ENCODE measurements at places on chromosomes 16 and 17.

- DNase-seq: no peak
Observed at GRCh38 chr17:72266112-72266775, 145.4 kb downstream of the SOX9 start.

- no peak for DNase-seq
Observed at GRCh38 chr16:16052916-16053315, 103.5 kb downstream of the ABCC1 start.

- no peak for DNase-seq
Observed at GRCh38 chr17:81254955-81255717, 16.0 kb downstream of the NDUFAF8 start.

- DNase-seq: no peak
Observed at GRCh38 chr16:72934636-72935403, 113.1 kb downstream of the ZFHX3 start.

- peak; percentile 11 for DNase-seq
Observed at GRCh38 chr16:56013962-56014552, 138.9 kb upstream of the CES5A start.

DNA sequence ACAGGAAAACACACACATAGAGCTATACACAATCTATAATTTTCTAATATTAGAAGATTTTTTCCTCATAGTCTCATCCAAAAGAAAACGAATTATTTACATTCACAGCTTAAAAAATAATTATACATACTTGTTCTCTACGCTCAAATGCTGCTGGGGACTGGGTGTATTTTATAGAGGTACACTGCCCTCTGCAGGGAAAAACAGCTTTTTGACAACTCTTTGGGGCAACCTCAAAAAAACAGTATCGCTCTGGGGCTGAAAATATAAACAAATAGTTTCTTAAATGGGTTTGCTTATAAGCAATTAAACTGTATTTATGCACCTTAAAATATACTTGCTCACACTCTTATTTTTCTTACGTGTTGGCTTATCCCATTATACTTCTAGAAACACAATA, 261.8 kb upstream of the PSMD7 start:
- DNase-seq: no peak

- DNase-seq: no peak
Observed at GRCh38 chr16:66261826-66262225, 104.7 kb upstream of the CDH5 start.

- DNase-seq: no peak
Observed at GRCh38 chr17:80060644-80061043, 24.2 kb downstream of the CCDC40 start.

GRCh38 chr16:28882551-28883160, 4.4 kb downstream of the ATP2A1 start:
- no peak for DNase-seq

- no peak for DNase-seq
Observed at GRCh38 chr16:53895851-53896250, 191.9 kb downstream of the FTO start.

- no peak for DNase-seq
Observed at GRCh38 chr16:89009343-89010209, 32.6 kb upstream of the CBFA2T3 start.

DNA sequence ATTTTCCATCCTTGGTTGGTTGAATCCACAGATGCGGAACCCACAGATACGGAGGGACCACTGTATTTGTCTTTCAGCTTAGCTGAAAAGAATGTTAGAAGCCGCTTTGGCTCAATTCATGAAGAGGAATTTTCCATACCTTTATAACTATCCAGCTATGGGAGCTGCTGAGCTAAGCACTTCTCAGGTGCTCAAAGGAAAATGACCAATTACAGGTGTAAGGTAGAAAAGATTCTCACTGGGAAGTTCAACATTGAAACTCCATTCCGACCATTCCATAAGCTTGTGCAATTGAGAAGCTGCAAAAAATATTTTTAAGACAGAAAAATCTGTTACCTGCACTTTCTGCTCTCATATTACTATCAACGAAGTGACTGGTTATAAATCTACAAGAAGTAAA, 2.7 kb downstream of the AHSP start:
- DNase-seq: no peak

DNA sequence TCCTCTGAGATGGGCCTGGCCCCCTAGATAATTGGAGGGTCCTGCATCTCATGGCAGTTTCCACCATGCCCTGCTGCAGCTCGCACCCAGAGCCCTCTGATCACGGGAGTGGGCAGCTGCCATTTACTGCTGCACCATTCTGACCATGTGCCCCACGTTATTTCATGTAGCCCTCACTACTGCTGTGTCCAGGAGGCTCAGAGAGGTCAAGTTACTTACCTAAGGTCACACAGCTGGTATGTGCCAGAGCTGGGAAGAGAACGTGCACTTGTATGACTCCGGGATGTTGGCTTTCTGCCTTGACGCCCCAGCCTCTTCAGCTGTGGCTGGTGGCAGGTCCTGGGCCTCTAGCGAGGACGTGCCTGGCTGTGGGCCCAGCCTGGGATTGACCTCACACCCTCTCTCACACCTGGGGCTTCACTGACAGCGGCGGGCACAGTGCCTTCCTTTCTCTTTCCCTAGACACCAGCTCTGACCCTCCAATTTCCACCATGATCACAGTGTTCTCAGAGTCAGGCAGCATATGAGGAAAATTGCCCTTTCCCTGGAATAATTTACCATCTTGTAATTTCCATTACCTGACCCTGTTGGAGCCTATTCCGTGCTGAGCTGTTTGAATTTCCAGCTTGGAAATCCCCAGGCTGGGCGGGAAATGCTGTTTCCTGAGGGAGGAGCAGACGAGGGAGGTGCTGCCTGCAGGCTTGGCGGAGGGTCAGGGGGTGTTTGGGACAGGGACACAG, 18.5 kb upstream of the DOC2B start:
- no peak for DNase-seq

DNA sequence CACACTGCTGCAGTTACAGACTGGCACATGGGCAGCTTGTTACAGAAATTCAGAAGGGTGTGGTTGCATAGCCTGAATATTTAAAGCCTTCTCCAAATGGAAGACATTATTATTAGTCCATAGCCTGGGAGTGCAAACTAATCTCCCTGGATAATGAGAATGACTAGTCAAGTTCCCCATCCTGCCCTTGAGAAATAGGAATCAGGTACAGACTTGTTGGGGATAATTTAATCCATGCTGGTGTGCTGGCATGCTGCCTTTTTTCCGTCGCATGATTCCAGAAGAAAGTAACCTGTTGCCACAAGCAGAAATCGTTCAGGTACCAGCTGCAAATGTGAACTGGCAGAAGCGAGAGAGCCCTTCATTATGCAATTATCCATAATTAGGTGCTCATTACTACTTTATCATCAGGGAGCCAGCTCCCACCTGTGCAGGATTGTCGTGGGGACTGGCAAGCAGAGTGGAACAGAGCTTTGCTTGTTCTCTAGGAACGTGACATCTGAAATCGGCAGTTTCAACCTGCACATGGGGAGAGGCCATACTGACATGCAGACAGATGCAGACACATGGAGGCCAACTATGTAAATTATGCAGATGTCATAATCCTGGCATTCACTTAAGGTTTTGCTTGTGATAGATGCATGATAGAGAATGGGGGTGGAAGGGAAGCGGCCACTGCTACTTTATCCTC, 419.4 kb downstream of the PMP22 start:
- DNase-seq: no peak

- DNase-seq: no peak
Observed at GRCh38 chr17:27466376-27466742, 10.1 kb downstream of the KSR1 start.

DNA sequence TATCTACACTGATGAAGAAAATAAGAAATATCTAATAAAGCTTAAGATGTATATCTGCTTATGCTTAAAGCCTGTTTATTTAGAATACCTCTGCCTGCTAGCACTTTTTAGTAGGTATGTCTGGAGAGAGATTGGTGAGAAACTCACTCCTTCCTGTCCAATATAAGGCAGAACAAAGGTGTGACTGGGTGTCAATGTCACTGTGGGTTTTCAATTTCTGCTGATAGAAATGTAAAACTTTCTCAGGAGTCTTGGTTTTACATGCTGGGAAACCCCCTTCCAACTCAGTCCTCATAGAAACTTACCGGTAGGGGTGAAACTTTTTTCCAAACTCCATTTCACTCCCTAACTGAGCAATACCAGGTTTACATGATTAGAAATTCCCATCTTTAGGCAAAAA, 17.8 kb upstream of the MPHOSPH6 start:
- no peak for DNase-seq

- no peak for DNase-seq
Observed at GRCh38 chr17:33072421-33073161, 80.9 kb downstream of the SPACA3 start.

Data from stimulated activated CD8-positive, alpha-beta memory T cell treated with anti-CD3 and anti-CD28 coated beads, Interleukin-4, amount 100 ng/mL, for 24 hours (primary cell).